ENCODE measurements at places on chromosomes 2 and 18.

DNA sequence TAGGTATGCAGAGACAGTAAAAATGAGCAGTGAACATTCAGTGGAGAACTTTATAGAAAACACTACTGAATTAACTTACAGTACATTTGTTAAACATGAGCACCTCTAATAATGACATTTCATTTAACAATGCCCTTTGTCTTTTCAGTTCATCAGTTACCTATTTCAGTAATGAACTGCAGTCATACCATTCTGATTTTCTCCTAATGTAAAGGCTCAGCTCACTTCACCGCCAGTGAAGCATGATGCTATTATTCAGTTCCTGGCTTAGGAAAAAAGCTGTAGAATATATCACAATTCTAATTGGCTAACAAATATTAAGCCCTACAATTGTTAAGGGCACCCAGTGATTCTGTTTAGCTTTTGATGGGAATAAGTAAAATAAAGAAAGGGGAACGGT lies 37.1 kb upstream of the CCDC93 start:
- no peak for DNase-seq

DNA sequence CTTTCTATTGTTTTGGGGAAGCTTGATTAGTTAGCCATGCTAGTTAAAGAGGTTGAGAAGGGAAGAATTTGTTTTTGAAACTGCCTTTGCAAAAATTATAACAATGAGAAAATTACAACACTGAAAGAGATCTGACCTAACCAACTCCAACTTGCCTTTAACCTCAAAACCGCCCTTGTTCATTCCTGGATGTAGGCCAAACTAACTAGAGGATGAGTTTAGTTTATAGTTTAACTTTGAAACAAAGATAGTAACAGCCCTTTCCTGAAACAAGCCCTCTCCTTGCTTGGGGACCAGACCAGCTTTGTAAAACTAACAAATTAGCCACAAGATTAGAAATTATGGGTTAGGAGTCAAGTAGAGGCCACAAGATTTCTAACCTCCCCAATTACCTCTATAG lies 713.9 kb downstream of the CPS1 start:
- DNase-seq = no peak

GRCh38 chr2:214378455-214379103 lies 32.3 kb upstream of the VWC2L start:
- no peak for DNase-seq

- no peak for DNase-seq
Observed at GRCh38 chr2:113092864-113093612, 25.3 kb downstream of the IL1F10 start.

GRCh38 chr2:205932861-205933260 lies 153.1 kb downstream of the INO80D start:
- DNase-seq = no peak

- DNase-seq = no peak
Observed at GRCh38 chr18:44789710-44790109, 109.0 kb downstream of the SETBP1 start.

- DNase-seq = no peak
Observed at GRCh38 chr2:127161176-127162136, 54.5 kb upstream of the BIN1 start.

GRCh38 chr2:226011716-226012450 lies 612.4 kb downstream of the NYAP2 start:
- no peak for DNase-seq

DNA sequence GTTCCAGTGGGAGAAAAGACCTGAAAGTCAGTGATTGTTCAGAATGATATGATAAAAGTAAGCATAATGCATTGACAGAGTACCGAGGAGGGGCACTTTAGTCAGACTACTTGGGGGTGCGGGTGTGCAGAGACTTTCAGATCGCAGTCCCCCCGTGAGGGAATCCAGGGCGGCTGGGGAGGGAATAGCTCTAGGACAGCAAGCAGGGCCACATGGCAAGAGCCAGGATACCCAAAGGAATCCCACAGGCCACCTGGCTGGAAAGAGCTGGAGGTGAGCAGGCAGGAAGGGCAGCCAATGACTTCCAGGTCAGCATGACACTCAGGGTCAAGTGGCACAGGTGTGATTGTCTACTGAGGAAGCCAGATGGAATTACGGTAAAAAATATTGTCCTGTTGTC lies 157.5 kb downstream of the CYP26B1 start:
- DNase-seq = no peak

DNA sequence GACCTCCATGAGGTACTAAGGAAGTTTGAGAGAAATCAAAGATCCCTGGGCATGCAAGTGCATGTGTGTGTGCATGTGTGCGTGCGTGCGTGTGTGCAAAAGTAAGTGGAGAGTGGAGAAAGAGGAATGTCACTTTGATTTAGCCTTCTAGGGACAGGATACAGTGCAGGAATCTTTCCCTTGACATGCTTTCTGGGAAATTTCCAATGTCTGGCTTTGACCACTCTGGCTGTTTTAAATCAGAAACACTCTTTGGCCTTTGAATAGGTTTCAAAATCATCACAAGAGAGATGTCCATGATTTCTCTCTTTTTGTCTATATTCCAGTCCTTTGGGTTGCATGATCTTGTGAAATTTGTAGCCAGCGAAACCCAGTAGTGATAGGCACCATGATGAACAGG lies 162.0 kb downstream of the ALK start:
- no peak for DNase-seq

DNA sequence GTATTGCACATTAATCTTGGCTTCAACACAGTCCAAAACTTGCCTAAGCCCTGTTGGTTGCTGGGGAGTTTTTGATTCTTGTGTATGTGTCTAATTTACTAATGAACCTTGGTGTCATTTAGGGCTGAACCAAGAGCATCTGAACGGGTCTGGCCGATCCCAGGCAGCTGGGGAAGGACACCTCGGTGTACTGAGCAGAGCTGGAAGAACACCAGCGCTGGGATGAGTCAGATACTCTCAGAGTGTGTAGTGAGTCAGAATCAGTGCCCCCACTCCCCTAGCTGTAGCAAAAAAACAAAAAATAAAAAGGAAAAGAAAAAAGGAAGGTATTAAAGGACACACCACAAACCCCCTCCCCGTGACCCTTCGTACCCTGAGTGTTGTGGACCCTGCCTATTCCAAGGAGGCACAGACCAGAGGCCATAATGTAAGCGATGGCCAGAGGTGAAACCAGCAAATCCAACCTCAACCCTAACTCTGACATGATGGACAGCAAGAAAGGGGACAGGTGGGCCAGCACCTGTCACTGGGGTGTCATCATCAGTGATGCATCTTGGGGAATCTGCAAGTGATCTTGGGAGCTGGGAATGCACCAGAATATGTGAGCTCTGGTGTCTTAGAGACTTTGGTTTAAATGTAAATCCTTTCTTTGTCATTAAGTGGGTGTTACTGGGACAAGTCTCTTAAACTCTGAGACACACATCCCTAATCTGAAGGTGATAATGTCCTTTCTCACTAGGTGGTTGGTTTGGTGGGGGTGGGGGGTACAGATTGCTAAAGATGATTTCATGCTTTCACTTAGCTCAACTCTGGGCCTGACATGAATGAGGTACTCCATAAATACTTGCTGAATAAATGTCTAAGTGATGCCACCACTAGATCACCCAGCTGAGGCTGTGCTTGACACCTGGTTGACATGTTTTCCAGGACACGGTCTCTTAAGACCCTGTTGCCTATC lies 34.2 kb upstream of the NCOA1 start:
- peak; percentile 93 for DNase-seq

DNA sequence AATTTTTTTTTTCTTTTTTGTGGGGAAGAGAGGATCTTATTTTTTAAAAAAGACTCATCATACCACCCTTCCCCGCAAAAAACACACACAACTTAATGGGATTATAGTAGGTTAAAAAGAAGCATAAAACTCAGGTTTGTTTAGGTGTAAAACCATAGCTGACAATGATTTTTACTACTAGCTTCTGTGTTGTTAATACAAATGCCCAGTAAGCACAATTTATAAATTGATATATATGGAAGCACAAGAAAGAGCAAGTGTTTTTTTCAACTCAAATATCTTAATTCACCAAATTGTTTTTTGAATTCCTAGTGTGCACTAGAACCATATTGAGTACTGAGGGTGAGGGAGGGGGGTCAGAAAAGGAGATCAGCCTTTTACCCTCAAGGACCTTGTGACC lies 7.0 kb downstream of the STAT4 start:
- DNase-seq = no peak

GRCh38 chr2:158315000-158315399 lies 141.6 kb downstream of the CCDC148 start:
- DNase-seq = no peak

DNA sequence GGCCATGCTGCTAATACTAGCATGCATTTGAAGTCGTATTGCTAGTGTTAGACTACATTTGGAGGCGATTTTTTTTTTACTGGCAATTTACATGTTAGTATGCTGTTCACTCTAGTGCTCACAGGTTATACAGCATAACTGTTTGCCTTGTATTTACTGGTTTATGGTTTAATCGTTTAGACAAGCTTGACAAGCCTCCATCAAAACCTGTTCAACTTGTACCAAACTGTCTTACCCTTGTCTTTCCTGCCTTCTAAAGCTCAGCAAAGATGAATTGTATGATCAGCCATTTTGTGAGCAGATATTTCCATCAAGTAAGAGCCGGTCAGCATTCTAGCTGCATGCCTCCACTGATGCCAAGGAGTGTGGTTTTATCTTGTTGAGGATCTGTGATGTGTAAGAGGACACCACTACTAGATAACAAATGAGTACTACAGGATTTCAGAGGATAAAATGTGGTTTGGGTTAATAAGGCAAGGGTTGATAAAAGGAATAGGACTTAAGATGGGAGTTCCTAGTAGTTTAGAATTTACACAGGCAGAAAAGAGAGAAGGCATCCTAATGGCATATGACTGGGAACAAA lies 68.4 kb upstream of the ITM2C start:
- DNase-seq = peak; percentile 54

DNA sequence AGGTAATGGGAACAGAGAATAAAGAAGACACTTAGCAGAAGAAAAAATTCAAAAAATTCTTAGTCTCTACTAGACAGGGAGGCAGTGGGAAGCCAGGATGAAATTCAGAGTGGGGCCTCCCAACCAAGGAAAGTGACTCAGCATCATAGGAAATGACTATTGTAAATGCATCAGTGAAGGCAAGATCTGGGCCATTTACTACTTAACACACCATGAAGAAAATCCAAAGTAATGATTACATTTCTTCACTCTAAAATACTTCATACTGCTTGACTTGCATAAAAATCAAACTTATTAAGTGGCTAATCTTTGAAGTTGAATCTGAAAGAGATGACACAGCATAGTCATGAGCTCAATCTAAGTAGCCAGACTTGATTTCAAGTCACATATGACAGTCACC lies 405.8 kb upstream of the SLC39A10 start:
- no peak for DNase-seq

GRCh38 chr2:29450596-29451222 lies 335.5 kb downstream of the CLIP4 start:
- DNase-seq = no peak

GRCh38 chr18:53375621-53376020 lies 848.8 kb downstream of the MBD2 start:
- no peak for DNase-seq

- no peak for DNase-seq
Observed at GRCh38 chr2:216925006-216925405, 65.1 kb upstream of the TNP1 start.

DNA sequence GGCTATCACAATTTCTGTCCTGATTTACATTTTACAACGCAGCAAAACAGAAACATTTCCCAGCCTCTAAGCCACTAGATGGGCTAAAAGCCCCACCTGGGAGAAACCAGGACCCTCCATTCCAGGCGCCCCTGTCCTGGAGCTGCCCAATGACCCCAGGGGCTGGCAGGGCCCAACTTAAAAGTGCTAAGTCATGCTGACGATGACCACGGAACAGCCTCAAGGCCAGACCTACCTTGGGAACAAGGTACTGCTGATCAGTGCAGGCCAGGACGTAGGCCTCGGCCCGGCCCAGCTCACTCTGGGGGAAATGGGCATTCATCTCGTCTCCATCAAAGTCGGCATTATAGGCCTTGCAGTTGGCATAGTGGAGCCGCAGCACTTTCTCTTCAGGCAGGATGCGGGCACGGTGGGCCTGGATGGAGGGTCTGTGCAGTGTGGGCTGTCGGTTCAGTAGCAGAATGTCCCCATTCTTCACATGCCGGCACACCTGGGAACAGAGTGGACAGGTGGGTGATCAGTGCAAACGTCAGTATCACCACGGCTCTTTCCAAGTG lies 35.8 kb downstream of the POLR1A start:
- no peak for DNase-seq

- DNase-seq = no peak
Observed at GRCh38 chr2:11901351-11902069, 155.1 kb downstream of the LPIN1 start.

DNA sequence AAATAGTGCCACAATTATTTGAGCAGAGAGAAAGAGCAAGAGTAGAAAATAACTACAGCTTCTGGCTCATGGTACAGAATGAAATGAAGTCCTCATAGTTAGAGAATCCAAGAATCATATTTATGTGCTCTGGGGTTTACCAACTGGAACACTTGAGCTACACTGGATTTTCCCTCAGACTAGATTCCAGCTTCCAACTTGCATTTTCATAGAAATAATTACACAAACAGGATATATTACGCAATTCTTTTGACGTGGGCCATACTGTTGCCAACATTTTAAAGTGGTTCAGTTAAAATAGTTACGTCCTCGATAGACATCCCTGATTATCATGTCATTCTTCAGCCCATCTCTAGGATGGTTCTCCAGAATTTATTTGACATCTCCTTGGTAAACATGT lies 129.2 kb downstream of the ETAA1 start:
- DNase-seq = peak; percentile 68

- peak; percentile 36 for DNase-seq
Observed at GRCh38 chr2:84741182-84741822, 139.6 kb downstream of the TRABD2A start.

GRCh38 chr18:56825321-56825720 lies 174.2 kb downstream of the WDR7 start:
- no peak for DNase-seq

DNA sequence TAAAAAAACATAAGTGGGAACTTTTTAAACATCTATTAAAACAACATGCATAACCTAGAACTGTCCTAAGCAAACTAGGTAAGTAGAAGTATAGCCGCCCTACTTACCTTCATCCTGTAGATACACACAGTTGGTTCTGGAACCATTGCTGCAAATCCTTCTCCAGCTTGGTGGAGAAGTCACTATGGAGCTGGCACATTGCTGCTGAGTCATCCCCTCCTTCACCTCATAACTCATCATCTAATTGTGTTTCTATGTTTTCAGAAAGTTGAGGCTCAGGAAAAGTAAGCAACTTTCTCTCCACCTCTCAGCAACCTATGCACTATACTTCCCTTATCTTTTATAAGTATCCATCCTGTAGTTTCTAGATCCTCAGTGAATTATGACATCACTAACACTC lies 269.8 kb upstream of the MMADHC start:
- DNase-seq = peak; percentile 74

DNA sequence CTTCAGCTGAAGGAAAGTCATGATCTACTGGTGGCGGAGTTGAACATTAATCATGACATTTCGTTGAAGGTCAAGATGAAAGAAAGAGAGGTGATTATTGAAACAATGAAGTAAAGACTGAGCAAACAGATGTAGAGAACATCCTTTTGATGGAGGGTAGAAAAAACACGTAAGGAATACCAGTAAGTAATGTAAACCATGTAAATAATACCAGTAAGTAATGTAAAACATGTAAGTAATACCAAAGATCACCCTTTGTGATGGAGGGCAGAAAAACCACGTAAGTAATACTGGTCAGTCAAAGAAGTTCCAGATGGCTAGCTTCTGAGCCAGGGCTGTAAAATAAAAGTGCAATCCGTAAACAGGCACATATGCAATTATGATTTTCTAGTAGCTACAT lies 1387.7 kb downstream of the SUCLG1 start:
- DNase-seq = no peak

Data from foreskin fibroblast (primary cell).